ENCODE measurements at places on chromosomes 7 and 10.

GRCh38 chr10:132900211-132900756 is 42.1 kb downstream of the CFAP46 start:
- no peak for DNase-seq

DNA sequence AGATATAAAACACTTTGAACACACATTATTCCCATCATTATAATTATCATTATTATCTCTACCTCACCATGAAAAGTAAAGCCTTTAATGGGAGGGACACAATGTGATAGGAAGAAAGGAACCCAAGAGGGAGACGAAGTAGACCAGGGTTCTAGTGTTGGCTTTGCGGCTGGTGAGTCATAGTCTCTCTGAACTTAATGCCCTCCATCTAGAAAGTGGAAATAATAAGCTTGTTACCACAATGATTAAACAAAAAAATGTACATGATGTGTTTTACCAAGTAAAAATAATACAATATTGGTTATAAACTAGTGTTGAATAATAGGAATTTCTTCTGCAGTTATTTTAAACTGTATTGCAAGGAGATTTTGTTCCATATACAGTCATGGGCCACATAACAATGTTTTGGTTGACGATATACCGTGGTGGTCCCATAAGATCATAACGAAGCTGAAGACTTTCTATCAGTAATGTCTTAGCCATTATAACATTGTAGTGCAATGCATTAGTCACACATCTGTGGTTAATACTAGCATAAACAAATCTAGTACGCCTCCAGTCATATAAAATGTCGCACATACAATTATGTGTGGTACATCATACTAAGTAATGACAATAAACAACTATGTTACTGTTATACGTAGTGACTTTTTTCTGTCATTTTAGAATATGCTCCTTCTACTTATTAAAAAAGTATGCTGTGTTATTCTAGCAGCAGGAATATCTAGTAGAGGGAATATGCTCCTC is 450.6 kb upstream of the SORCS1 start:
- DNase-seq = peak; percentile 64

DNA sequence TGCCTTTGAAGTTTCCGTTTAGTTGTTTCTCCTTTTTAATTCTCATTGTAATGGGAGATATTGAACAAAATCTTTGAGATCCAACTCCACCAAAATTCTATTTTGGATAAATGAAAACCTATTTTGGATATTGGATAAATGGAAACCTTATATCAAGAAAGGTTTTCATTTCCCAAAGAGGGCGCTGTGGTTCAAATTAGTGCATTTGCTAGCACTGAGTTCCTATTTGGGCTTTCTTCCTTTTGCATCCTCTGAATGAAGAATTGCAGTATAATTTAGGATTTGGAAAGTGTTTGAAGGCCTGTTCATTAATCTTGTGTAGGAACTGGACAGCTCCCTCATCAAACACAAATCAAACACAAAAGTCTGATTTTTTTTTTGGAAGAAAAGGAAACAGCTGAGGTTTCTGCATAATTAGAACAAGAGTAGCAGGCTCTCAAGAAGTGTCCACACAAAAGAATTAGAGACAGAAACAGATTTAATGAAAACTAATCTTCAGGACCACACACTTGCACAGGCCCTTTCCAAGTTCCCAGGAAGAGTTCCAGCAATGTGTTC is 80.8 kb upstream of the KLF14 start:
- peak; percentile 31 for DNase-seq

DNA sequence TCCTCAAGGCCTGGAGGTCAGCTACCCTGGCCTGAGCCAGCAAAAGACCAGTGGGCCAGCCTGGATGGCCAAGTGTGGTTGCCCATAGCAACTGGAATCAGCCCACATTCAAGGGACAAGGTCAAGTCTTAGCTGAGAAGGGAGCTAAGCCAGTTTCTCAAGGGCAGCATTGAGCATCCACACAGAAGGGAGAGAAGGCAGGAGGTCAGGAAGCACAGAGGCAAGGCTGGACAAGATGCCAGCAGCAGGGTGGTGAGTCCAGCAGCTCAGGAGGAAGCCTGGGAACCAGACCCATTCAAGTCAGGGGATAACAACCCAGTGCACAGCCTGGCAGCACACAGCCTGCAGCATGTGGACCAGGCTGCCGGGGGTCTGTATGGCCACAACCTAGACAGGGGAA is 54.0 kb upstream of the ZMIZ1 start:
- no peak for DNase-seq

GRCh38 chr7:33601884-33602283 is 303.5 kb upstream of the BMPER start:
- no peak for DNase-seq

GRCh38 chr7:34385384-34385783 is 272.6 kb upstream of the NPSR1 start:
- no peak for DNase-seq

DNA sequence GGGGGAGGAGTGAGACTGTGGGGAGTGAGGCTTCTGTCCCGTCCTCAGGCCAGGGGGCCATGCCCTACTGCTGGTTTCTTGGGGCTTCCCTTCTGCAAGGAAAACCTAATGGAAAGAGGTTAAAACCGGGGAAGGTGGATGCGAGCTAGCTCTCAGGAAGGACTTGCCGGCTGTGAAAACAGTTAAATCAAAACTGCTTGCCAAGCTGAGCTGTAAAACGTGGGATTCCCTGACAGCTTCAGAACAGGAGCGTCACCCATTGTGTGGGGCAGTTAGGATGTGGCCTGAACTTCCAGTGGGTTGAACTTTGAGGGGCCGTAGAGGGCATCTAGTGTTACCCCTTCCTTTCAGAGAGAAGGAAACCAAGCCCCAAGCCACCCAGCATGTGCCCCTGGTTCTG is 13.1 kb downstream of the TSPAN15 start:
- DNase-seq = no peak

- DNase-seq = no peak
These were observed 23.8 kb downstream of the DIP2C start for GRCh38 chr10:665579-666091.

DNA sequence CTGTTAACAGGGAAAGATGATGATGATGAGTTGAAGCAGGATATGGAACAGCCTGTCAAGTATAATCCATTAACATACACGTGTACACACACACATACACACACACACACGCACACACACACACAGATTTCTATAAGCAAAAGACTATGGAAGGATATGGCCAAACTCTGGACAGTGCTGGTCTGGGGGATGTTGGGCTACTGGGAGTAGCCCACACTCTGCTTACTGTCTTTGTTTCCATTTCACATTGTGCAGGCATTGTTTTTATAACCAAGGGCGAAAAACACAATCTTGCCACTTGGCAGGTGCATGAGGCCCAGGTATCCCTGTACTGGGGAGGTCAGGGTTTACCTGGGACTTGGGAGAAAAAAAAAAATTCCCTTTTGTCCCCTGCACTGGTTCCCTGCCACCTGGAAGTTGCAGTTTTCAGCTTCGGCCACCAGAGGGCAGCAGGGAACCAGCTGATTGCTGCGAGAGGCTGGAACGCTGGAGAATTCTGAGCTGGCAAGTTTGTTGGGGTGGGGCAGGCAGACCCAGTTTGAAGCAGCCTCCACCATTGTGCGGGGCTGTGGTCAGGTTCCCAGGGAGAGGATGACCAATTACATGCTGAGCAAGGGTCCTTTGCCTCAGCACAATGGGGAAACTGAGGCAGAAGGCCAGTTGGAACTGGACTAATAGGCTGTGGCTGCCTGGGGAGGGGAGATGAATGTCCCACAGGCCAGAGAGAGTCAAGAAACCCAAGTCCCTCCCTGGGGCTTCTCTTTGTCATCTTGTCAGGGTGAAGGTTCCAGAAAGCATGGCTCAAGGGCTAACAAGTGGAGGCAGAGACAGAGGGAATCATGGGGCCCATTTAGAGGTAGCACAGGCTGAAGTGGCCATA is 27.3 kb downstream of the PPIF start:
- peak; percentile 57 for DNase-seq
